ENCODE measurements at places on chromosomes 2 and 18.

- no peak for DNase-seq
Observed at GRCh38 chr2:118693287-118693822, 154.1 kb downstream of the EN1 start.

DNA sequence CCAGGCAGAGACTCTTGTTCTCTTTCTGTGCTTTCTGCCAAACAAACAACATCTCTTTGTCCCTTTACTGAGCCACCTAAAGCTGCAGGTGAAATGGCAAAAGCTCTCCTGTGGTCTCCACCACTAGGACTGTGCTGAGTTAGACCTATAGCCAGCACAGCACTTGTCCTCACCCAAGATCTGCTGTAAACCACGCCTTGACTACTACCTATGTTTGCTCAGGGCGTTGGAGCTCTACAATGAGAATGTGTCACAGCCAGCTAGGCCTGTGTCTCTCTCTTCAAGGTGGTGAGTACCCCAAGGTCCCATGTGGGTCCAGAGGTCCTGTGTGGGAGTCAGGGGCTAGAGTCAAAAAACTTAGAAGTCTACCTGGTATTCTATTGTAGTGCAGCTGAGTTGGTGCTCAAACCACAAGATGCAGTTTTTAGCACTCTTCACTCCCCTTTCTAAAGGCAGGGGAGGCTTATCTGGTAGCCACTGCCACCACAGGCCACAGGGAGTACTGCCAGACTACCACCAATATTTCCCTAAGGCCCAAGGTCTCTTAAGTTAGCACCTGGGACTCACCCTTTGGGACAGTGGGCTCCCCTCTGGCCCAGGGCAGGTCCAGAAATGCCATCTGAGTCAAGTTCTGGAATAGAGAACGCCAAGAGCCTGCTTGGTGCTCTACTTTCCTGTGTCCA, 96.8 kb upstream of the RPRM start:
- DNase-seq, result no peak

DNA sequence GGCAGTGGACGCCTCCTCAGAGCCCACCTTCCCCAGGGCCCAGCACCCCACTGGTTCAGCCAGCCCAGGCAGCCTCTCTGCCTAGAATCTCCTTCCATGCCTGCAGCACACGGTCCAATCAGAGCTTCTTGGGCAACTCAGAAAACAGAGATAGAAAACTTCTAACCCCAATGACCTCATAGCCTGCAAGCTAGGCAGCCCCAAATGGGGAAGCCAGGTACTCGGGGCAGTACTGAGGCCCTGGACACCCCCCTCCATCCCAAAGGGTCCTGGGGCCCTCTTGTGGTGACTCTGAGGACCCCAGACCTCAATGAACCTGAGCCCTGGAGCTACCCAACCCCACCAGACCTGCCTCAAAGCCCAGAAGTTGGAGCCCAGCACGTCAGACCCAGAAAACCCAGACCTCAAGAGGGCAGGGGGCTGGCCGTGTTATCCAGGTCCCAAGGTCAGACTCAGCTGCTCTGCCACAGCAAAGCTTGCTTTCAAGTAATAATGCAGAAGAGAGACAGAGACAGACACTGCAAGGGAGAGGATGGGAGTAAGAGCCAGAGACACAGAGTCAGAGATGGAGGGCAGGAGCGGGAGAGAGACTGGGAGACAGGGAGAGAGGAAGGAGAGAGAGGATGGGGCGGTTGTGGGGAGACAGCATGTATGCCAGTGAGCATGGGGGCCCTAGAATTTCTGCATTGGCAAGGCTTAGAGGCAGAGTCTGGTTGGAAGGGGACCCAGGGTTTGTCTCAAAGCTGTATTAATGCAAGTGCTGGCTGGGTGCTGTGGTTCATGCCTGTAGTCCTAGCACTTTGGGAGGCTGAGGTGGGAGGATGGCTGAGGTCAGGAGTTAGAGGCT, 28.2 kb downstream of the SERTAD2 start:
- DNase-seq, result no peak

GRCh38 chr2:15494877-15495276, 66.3 kb downstream of the NBAS start:
- no peak for DNase-seq

DNA sequence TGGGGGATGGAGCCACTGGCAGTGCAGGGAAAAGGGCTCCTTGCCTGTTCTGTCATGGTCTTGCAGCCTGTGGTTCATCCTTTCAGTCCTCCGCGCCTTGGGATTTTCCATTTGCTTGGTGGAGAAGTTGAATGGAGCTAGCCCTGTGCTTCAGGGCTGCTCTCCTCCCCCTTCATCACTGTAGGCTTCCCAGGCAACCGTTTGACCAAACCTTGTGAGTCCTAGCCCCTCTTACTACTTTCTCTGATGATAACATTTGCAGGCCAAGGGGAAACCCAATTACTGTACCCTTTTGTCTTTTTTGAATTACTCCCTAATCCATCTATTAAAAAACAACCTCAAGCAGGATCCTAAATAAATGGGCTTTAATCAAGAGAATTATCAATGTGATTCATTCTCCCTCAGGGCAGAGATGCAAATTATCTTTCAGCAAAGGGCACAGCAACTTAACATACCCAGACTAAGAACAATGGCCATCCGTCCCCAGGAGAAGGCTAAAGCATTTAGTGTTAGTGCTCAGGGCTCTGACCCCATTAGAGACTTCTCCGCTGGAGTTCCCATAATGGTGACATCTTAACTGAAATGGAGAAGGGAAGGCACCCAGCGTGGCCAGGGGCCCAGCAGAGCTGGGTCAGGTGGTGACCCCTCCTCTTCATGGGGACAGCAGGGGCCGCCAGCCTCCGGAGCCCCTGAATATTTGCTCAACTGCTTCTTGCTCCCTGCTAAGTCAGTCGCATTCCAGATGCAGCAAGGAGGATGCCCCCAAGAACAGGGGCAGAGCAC, 40.7 kb downstream of the RHOB start:
- DNase-seq, result no peak

GRCh38 chr2:232295971-232296370, 82.6 kb upstream of the ALPP start:
- DNase-seq, result no peak

- no peak for DNase-seq
Observed at GRCh38 chr2:75044291-75044690, 85.8 kb downstream of the POLE4 start.

DNA sequence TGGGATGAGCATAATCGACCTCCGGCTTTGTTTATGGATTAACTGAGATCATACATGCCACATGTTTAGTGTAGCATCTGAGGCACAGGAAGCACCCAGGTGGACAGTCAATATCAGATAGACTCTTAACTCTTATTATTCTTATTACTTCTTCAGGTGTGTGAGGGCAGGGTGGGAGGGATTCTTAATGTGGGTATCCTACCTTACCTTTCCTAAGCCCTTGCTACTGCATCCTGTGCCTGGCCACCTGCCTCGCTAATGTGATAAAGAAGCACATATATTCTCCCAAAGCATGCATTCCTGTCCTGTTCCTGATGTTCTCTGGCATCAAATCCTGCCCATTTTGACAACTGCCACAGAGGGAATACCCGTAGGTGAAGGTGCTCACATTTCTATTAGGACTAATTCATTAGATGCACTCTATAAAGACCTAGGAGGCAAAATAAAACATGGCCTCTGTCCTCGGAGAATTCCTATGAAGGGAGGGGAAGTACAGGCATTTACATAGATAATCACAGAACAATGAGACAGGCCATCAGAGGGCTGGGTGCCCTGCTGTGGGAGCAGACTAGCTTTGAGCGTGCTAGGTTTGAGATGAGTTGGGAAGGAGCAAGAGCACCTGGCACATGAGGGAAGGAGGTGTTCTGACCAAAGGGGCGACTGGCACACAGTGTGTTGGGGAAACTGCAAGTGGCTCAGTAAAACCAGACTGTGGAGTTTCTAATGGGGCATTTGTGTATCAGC, 19.5 kb upstream of the CELF4 start:
- DNase-seq, result no peak
